ENCODE measurements at places on chromosomes 1 and 21.
A peak's percentile ranks its signal among the peaks of the same experiment; 100 is the strongest.

DNA sequence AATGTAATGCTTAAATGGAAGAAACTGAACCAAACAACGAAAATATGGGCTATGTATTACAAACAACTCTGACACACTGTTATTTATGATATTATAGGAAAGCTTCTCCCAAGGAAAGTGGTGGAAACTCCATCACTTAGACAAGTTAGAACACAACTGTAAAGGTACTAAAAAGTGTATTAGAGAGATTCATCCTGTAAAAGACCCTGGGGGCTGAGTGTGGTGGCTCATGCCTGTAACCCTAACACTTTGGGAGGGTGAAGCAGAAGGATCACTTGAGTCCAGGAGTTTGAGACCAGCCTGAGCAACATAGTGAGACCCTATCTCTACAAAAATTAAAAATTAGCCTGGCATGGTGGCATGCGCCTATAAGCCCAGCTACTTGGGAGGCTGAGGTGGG, 7.4 kb upstream of the UBE4B start:
- DNase-seq = no peak

- DNase-seq = no peak
These were observed 70.5 kb downstream of the MRPL39 start for GRCh38 chr21:25536752-25537151.

GRCh38 chr1:206606867-206607266, 5.4 kb downstream of the EIF2D start:
- DNase-seq = peak; percentile 65

GRCh38 chr1:31880957-31881687, 57.0 kb downstream of the PTP4A2 start:
- no peak for DNase-seq

- DNase-seq = no peak
These were observed 418.9 kb upstream of the PRMT6 start for GRCh38 chr1:106637566-106637965.

GRCh38 chr21:17370263-17370662, 142.6 kb upstream of the CXADR start:
- DNase-seq = peak; percentile 91

DNA sequence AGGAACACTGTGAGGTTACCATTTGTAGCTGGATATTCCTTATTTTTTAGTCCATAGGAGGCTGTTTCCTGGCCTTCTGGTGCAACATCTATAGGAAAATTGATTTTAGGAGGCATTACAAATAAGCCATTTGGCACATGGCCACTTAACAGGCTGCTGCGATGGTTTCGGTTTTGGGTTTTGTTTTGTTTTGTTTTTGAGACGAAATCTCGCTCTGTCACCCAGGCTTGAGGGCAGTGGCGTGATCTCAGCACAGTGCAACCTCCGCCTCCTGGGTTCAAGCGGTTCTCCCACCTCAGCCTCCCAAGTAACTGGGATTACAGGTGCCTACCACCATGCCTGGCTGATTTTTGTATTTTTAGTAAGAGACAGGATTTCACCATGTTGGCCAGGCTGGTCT, 20.1 kb upstream of the LRRC8D start:
- DNase-seq = no peak

- DNase-seq = peak; percentile 83
These were observed 1.1 kb upstream of the ESPN start for GRCh38 chr1:6423321-6423999.

DNA sequence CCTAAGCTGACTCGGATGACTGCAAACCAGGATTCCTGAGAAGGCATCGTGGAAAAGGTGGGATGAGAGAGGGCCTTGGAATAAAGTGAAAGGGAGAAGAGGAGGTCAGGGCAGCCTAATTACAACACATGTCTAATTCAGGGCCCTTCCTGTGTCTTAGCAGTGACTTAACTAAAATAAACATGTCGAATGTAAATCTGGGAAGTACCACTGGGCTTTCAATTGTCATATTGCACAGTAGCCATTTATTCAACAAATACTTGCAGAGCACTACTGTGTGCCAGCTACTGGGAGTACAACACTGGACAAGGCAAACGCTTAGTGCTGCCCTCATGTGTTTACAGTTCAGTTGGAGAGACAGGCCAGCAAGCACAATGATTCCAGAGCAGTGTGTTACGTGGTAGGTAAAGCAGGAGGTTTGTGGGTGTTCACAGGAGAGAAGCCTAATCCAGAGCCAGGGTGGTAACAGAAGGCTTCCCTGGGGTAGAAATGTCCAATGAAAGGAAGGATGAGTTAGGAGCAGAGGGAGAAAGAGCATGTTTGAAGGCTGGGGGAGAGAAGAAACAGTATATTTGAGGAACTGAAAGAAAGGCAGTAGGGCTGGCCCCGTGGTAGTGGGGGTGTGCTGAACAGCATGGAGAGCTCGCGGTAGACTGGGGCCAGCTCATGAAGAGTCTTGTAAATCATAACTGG, 38.0 kb upstream of the RASAL2 start:
- peak; percentile 75 for DNase-seq

DNA sequence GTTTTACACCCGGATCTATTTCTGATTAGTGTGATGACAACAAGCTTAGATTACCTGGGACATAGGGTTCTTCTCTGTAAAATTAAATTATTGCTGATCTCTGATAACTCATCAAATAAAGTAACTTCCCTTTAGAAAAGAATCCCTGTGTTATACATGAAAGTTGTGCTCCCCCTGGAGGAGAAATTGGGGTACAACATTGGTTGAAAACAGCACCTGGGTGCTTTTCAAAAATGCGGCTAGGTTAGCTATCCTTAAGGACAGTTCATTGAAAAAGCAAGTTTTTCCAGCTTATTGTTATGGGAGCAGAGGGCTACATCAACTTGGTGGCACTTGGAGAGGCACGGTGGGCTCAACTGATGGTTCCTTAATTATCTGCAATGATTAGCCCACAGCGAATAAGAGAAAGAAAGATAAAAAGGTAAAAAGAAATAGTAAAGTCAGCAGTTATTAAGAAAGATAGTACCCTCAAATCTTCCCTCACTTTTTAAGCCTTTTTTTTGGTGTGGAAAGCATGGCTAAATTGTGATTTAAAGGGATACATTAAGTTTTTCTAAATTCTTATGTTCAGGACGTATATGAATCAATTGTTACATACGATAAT, 97.8 kb downstream of the FMN2 start:
- DNase-seq = peak; percentile 53

DNA sequence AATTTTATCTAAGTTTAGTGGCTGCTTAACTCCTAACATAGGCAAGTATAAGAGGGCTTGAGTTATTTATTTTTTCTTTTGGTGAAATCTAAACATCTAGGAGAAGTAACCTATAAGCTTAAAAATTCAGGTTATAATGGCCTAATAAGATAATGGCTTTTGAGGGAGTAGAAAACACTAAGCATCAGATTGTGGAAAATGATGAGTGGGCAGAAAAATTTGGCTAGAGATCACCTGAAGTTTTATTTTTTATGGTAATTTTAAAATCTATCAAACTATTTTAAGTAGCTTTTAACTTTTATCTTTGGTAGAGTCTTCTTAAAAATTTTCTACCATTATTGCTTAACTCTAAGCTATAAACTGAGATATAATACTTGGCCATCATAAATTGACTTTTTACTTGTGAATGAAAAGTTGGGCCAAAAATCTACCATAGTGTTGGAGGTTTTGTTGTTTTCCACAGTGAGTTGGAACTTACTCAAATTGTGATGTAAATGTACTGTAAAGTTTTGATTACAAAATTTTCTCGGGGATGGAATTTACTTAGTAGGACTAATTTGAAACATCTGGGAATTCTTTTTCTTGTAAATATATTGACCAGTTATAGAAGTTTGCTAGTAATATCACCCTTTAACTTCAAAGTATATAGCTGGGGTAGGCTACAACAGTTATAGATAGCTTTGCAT, 63.9 kb downstream of the USP25 start:
- DNase-seq = no peak

DNA sequence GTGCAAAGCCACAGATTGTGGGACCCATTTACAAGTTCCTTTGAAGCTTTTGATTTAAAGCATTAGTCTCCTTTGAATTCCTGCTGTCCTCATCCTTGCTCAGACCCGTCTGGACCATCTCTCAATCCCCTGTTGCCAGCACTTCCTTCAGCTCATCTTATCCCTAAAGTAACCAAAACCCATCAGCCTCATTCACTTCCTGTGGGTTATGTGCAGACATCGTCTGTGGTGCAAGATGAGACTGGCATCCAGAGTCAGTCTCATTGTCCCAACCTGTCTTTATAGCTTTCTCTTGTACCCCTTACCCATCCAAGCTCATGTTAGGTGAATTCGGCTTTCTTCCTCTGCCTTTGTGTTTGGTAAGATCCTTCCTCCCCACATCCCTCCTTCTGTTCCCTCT, 29.3 kb downstream of the ATP1A1 start:
- DNase-seq = no peak

DNA sequence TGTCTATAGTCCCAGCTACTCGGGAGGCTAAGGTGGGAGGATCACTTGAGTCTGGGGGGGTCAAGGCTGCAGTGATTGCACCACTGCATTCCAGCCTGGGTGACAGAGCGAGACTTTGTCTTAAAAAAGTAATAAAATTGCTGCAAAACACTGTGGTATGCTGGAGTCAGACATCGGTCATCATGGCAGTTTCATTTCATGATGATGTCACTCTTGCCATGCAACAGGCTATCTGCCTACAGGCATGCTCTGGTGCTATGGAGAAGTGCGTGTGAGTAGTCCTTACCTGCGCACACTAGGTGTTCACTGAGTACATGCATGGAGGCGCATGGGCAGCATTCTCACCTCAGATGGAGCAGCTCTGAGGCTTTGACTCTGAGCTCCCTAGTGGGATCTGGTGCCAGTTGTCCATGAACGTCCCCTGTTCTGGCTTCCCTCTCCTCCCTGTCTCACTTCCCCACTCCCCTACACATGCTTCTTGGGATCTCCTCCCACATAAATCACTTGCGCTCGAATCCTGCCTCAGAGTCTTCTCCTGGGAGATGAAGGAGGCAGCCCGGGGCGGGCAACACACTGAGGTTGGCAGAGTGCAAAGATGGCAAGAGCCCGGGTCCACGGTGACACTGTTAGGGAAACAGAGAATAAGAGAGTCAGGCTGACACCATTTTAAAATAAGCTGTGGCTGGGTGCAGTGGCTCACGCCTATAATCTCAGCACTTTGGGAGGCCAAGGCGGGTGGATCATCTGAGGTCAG, 10.4 kb upstream of the CELA3B start:
- peak; percentile 89 for DNase-seq

All from epithelial cell of esophagus (primary cell).